T-helper 17 cell (primary cell): ENCODE measurements at places on chromosomes 11 and 22.

DNA sequence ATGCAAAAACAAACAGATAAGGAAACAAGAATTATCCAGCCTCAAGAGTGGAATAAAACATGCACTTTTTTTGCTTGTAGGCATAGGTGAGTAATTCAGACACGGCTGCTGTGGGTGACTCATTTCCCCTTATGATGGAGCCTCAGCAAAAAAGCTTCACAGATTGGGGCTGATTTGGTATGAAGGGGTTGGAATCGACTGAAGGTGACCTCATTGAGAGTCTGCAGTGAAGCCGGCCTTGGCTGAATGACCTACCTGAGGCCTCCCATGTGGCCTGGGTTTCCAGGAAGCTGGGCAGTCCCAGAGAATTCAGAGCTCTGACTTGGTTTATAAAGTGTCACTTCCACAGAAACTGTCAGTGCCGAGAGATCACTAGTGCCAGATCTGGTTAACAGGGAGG, 34.2 kb upstream of the VPREB1 start:
- DNase-seq: no peak

- DNase-seq: no peak
These were observed 13.1 kb upstream of the CHRNA10 start for GRCh38 chr11:3684129-3684818.

DNA sequence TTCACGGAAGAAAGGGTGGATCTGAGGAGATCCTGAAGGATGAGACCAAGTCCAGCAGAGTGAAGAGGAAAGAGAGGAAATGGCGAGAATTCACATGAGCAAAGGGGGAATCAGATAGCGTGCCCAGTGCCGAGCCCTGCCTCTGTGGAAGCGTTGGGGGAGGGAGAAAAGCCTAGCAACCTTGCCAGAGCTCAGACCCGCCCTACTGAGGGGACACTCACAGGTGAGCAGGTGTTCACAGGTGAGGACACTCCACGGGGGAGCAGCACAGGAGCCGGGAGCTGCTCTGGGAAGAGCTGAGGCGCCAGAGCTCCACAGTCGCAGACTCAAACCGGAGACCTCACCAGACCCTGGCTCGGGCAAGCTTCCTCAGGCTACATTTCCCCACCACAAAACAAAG, 56.2 kb downstream of the MICAL3 start:
- no peak for DNase-seq

- DNase-seq: no peak
These were observed 111.4 kb downstream of the COMMD9 start for GRCh38 chr11:36177836-36178235.

GRCh38 chr11:112172362-112172994, 2.8 kb upstream of the BCO2 start:
- no peak for DNase-seq

- no peak for DNase-seq
These were observed 69.2 kb upstream of the OR9G4 start for GRCh38 chr11:56817661-56818060.

DNA sequence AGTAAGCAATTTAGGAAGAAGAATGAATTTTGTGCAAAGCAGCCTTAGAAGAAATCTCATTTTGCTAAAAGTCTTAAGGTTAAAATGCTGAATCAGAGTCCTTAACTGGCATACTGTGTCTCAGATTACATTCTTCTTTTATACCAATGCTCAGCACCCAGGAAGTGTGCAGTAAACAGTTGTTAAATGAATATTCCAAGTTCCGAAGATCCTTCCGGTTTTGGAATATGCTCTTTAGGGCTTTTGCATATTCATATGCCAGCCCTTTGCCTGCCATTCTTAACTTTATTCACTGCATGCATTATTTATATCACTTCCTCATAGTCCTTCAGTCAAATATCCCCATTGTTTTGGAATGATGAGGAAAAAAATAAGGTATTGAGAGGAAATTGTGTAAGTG, 242.0 kb downstream of the DDX10 start:
- no peak for DNase-seq

DNA sequence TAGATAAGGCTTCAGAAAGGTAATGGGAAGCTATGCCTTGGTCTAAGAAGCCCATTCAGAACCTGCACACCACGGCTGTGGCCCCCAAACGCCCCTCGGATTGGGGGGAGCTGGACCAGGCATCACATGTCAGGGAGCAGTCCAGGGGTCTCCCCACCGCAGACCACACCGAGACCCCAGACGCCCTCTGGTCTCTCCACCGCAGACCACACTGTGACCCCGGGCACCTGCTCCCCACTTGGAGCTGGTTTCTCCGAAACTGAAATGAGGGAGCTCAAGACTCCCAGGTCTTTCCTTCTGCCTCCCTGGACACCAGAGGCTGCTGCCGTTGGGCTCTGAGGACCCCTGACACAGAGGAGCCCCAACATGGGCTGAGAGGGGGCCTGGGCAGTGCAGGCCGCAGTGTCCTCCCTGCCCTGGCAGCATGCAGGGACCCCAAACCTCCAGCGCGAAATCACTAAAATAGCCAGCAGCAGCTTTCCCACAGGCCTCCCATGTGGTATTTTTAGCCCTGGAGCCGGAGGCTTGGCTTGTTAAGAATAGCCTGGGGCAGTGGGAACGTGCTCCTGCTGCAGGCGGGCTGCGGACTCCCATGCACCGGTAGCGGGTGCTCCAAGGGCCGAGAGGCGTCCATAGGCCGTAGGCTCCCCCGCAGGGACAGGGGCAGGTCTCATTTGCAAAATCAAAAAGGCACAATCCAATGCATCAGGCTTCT, 7.7 kb downstream of the LINC01488 start:
- DNase-seq: no peak

- no peak for DNase-seq
These were observed 47.5 kb downstream of the IRAG1 start for GRCh38 chr11:10646005-10646404.

- no peak for DNase-seq
These were observed 28.7 kb downstream of the EIF3F start for GRCh38 chr11:8015753-8016239.

DNA sequence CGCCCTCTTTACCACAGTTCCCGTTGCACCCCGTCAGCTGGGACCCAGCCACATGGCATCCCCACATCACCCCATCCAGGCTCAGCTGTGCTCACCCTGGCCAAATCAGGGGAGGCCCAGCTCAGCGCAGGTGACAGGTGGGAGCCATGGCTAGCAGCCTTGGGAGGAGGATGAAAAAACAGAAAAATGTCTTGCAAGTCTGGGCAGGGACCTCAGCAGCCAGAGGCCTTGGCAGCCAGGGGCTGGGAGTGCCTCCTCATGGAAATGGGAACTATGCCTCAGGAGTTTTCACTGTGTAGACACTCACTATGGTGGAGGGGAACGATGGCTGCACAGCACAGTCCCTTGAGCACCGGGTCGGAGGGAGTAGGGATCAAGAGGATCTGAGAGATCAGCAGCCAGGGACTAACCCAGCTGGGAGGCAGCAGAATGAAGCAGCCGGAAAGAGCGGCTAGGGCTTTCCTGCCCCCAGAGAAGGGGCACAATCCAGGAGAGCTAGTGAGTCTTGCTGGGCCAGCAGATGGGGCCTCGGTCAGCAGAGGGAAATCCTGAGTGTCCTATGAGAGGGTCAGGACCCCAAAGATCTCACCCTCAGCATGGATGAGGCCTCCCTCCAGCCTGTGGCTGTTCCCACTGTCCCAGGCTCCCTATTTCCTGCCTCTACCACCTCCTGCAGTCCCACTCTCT, 6.2 kb upstream of the FTH1 start:
- DNase-seq: no peak

DNA sequence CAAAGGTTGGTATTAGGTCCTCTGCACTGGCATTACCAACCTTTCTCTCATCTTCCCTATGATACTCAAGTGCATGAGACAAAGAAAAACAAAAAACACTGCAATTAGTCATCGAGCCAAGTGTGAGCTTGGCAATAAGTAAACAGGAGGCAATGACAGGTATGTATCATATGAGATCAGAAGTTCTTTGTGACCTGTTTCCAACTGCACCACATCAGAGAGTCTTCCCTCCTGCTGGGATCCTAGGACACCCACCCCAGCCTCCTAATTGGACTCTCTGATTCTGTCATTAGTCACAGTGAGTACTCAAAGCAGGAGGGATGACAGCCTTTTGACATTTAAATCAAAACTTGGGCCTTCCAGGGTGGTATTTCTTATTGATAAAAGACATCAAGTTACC, 7.8 kb upstream of the JAML start:
- no peak for DNase-seq

- no peak for DNase-seq
These were observed 30.0 kb downstream of the LINC01488 start for GRCh38 chr11:69511358-69512055.

- DNase-seq: no peak
These were observed 37.9 kb downstream of the MYO18B start for GRCh38 chr22:25779890-25780289.

DNA sequence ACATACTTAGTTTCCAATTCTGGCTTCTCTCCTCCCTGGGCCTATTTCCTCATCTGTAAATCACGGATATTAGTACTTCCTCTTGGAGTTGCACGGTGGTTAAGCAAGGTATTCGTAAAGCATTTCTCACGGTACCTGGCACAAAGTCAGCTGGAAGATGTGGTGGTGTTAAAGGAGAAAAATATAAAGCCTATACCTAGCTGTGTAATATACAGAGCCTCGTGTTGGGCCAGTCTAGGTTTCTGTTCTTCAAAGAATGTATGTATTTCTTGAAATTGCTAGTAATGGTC, 47.2 kb downstream of the DBX1 start:
- DNase-seq: no peak

DNA sequence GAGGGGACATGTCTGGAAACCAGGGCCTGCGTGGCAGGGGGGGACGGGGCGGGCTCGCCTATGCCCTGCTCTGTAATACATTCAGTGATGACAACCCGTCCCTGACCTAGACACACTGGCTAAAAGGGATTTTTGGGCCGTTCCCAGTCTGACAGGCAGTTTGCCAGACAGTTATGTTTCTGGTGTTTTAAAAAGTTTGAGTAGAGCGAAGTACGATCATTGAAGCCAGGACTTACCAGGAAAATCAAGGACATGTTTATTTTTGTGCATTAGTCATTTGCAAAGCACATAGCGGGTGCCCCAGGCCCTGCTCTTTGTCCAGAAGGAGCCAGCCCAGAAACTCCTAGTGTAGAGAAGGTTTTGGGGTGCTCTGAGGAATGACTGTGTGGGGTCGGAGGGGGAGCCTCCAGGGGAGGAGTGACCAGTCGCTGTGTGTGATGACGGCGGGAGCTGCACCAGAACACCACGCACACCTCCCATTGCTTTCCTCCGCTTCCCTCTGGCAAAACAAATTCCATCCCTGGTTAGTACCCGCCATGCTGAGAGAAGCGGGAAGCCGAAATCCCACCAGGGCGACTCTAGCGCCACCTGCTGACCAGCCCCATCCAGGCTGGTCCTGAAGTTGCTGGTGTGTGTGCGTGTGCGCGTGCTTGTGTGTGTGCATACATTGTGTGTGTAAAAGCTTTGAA, 50.8 kb downstream of the FBLN1 start:
- DNase-seq: no peak

GRCh38 chr11:45102810-45103621, 43.4 kb upstream of the PRDM11 start:
- DNase-seq: no peak

GRCh38 chr22:17946662-17947367, 77.5 kb downstream of the MICAL3 start:
- DNase-seq: no peak
